Hematopoietic multipotent progenitor cell treated with erythropoietin and hydrocortisone succinate and interleukin-3 and kit ligand, for 15 days (in vitro differentiated cells): ENCODE measurements at places on chromosomes 2 and 18.

- no peak for DNase-seq
These were observed 25.4 kb downstream of the ALPK2 start for GRCh38 chr18:58603375-58604067.

DNA sequence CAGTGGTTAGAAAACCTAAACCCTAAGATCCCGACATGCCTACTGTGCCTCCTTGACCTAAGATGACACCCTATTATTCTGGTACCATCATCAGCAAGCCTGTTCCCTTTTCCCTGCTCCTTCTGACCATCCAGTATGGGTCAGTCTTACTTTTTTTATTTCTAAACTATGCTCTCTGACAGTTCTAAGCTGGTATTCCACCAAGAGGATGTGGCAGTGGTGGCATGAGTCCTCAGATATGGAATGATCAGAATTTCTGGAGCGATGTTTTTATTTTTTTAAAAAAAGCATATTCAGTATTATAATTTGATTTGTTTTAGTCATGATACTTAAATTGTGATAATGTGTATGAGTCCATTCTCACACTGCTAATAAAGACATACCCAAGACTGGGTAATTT is 145.9 kb upstream of the LHCGR start:
- no peak for DNase-seq

DNA sequence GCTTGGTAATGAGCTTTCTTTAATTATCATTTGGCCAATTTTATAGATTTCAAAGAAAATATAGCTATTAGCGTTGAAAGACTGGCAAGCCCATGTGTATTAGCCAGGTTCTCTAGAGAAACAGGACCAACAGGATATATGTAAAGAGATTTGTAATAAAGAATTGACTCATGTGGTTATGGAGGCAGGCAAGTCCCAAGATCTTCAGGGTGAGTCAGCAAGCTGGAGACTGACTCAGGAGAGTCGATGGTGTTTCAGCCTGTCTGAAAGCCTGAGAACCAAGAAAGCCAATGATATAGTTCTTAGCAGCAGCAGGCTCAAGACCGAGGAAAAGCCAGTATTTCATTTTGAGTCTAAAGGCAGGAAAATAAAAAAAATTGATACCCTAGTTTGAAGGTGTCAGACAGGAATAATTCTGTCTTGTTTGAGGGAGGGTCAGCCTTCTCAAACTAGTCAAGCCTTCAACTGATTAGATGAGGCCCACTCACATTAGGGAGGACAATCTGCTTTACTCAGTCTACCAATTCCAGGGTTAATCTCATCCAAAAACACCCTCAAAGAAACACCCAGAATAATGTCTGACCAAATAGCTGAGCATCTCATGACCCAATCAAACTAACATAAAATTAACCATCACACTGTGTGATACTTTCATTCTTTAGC is 78.3 kb upstream of the CRIM1 start:
- DNase-seq, result no peak

GRCh38 chr2:62576276-62576939 is 70.4 kb upstream of the TMEM17 start:
- DNase-seq, result no peak

- no peak for DNase-seq
These were observed 172.3 kb downstream of the IKZF2 start for GRCh38 chr2:212979046-212979612.

- DNase-seq, result no peak
These were observed 12.7 kb downstream of the SPIRE1 start for GRCh38 chr18:12645254-12645653.

DNA sequence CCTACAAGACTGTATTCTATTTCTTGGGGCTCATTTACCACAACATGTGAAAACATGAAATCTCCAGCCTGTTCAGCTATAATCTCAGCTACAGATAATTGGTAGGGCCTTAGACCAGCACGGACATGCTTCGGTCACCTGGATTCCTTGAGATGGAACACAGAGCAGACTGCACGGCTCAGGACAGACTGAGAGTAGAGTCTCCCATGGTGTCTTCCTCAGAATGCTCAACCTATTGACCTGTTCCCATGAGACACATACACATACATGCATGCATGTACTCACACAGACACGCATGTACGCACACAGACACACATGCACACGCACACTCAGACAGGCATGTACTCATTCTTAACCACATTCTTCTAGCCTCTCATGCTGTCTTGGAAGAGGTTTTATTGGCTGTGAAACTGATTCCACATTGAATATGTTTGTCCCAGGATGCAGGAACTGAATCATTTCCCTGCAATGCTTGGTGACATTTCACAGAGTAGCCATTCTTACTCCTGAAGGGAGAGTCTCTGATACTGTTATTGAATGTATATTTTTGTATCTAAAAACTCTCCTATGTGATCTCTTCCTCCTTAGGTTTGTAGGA is 23.5 kb upstream of the BZW1 start:
- no peak for DNase-seq

- DNase-seq, result no peak
These were observed 40.2 kb downstream of the MCFD2 start for GRCh38 chr2:46875226-46875899.

DNA sequence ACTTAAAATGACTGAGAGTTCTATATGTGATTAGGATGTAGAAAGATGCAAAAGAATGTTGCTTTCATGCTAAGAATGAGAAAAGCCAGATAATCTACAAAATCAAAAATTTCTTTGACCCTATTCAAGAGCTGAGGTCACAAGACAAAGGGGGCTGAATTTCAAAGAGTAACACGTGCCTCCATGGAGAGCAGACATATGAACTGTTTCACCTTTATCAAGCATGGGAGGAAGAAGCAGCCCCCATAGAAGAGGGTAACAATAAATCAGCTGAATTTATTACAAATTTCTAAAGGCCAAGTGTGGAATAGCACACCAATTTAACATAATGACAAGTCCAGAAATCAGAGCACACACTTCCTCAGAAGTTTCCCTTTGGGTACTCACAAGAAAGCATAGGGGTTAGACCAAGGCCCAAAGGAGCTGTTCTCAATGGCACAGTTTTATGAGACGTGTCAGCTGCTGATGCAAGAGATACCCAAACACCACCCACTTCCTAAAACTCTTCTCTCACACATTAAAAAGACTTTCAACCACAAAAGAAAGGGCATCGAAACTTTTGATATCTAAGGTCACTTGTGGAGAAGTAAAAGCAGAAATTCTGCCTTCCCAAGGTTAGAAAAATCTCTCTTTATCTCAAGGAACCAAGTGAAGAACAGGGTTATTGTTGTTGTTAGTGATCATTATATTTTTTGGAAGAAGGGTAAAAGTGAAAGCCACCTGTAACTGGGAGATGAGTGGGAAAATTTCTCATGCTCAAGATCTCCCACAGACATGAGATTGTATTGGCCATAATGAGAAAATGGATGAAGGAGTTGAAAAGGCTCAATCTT is 950.1 kb downstream of the TRIB2 start:
- no peak for DNase-seq

GRCh38 chr2:222827417-222827816 is 33.4 kb upstream of the ACSL3 start:
- no peak for DNase-seq
